Upper lobe of left lung (tissue), 6 donors: ENCODE measurements at places on chromosomes 1 and 21. TPM values are rescaled to one million over a fixed set of nuclear protein-coding genes. Genes with fewer than 3 reads are reported as not detected.

DNA sequence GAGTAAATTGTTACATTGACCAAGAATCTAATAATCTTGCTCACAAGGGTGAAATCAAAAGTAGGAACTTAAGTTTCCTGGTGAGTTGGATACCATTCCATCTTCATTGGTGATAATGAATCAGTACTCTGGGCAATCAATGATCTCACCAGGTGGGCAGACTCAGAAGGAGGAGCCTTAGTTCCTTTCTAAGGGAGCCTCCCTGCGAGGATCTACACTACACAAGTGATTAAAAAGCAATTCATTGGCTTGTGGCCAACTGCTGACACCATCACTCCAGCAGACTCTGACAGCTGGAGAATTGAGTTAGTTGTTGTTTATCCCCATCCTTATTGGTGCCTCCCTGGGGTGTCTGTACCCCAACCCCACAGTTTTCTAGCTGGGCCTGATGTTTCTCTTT, 84.1 kb upstream of the VANGL1 start:
- no peak overlapping the region for H3K27ac ChIP-seq
- H3K36me3 ChIP-seq, result no peaks in the 10 kb centered on the region
- no peaks in the 10 kb centered on the region for H3K27me3 ChIP-seq
- no peak overlapping the region for H3K4me3 ChIP-seq

DNA sequence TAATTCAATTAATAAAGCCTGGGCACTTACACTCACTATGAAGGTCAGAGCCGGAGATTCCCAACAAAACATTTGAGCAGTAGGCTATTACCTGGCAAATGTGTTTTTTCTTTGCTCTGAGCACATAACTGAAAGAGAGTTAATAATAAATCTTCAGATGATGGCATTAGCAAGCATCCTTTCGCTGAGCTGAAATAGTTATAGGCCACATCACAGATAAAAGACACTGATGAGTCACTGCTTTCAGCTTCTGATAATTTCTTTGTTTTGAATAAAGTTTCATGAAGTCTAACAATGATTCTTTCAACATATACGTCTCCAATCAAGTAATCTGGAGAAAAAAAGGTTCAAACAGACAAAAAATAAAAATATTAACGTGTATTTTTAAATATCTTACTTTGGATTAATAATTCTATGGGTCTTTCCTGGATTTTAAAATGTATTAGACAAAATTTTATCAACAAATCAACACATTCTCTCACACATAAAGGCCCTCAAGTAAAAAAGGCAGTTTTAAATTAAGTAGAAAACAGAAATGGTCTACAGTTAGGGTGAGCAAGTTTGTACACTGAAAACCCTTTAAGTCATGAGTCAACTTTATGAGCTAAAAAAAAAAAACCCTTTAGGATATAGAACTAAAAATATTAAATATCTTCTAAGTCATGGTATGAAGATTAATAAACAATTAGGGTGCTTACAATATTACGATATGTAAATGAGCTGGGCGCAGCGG, 33.1 kb downstream of the LTN1 start:
- H3K27ac ChIP-seq, result no peak overlapping the region
- no peak for DNase-seq
- no peaks in the 10 kb centered on the region for H3K4me1 ChIP-seq
- H3K4me3 ChIP-seq, result no peak overlapping the region

- peaks cover 4% of the 10 kb centered on the region for H3K36me3 ChIP-seq
- H3K4me1 ChIP-seq, result peaks cover 49% of the 10 kb centered on the region
- H3K27ac ChIP-seq, result peak overlapping the region; percentile 65
- H3K27me3 ChIP-seq, result no peaks in the 10 kb centered on the region
- no peak overlapping the region for H3K4me3 ChIP-seq
- DNase-seq, result no peak
These were observed 4.6 kb downstream of the PRUNE1 start for GRCh38 chr1:151012684-151013471.

GRCh38 chr1:159469921-159470533, 30.5 kb downstream of the OR10J1 start:
- DNase-seq, result no peak
- no peaks in the 10 kb centered on the region for H3K36me3 ChIP-seq
- H3K4me1 ChIP-seq, result no peaks in the 10 kb centered on the region
- no peak overlapping the region for H3K4me3 ChIP-seq
- no peak overlapping the region for H3K27ac ChIP-seq

DNA sequence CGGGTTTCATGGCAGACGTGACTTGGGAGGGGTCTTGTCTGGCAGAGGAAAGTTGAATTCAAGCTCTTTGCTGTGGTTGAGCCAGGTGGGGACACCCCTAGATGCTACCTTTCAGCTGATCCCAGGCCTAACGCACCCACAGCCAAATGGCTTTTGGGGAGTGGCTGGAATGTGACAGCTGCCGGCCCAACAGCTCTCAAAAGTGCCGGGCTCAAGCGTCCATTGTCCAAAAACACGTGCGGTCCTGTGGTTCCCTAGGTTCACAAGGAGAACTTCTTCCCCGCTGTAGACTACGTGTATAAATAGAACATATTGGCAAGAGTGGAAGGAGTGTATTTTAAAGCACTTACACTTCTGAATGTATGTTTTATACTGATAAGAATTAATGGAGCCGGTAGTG, 87.1 kb upstream of the ARHGEF16 start:
- H3K27me3 ChIP-seq, result no peaks in the 10 kb centered on the region
- DNase-seq, result no peak
- H3K36me3 ChIP-seq, result no peaks in the 10 kb centered on the region

DNA sequence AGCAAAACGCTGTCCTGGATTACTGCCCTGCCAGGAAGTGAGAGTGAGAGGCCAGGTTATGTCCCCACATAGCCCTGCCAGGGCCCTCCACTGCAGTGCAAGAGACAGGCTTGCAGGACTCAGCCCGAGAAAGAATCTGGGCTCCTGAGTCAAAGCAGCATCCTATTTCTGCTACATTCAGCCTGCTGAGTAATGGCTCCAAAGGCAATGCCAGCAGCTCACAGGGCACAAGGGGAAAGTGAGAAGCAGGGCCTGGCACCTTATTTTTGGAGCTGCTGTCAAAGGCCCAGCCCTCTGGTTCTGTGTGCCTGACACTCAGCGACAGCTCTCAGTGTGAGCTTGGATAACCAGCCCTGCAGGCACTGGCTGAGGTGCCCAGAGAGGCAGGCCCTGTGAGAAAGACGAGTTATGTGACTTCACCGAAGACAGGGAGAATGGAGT, 83.9 kb downstream of the DTL start:
- H3K27me3 ChIP-seq, result no peaks in the 10 kb centered on the region
- H3K4me3 ChIP-seq, result no peak overlapping the region
- H3K27ac ChIP-seq, result no peak overlapping the region
- H3K36me3 ChIP-seq, result no peaks in the 10 kb centered on the region
- DNase-seq, result no peak

- H3K4me1 ChIP-seq, result no peaks in the 10 kb centered on the region
- no peak for DNase-seq
- H3K27ac ChIP-seq, result no peak overlapping the region
- no peaks in the 10 kb centered on the region for H3K36me3 ChIP-seq
- no peak overlapping the region for H3K4me3 ChIP-seq
These were observed 19.4 kb downstream of the DNM3 start for GRCh38 chr1:171860696-171861095.

DNA sequence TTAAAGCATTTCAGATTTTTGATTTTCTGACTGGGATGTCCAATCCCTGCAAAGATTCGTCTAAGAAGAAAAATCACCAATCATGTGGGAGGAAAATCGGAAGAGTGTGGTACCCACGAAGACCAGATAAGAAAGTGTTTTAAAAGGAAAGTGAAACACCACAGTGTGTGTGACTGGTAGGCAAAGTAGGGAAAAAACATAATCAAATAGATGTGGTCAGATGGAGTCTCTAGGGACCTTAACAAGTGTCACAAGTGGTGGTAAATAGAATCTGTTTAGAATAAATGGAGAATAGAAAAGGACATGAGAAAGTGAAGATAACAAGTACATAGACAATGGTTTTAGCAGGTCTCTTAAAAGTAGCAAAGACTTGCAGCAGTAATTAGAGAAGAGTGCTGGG, 154.6 kb downstream of the SLC30A10 start:
- no peak for DNase-seq
- H3K4me1 ChIP-seq, result no peaks in the 10 kb centered on the region
- no peak overlapping the region for H3K4me3 ChIP-seq
- no peaks in the 10 kb centered on the region for H3K36me3 ChIP-seq
- no peak overlapping the region for H3K27ac ChIP-seq
- no peaks in the 10 kb centered on the region for H3K27me3 ChIP-seq

The CFH gene
- total RNA-seq, result 72.0 TPM

The DNM3 gene
- 9.9 TPM for total RNA-seq

The COL8A2 gene
- total RNA-seq, result 5.2 TPM

The ZBTB8B gene
- total RNA-seq, result 0.10 TPM

The LCE1B gene
- total RNA-seq, result not detected
